ENCODE measurements at places on chromosomes 11 and 22. TPM values are rescaled to one million over a fixed set of nuclear protein-coding genes. Genes with fewer than 3 reads are reported as not detected.

The BBOX1 gene
- total RNA-seq = not detected

The THRSP gene
- total RNA-seq = not detected

The CALCA gene
- total RNA-seq = 0.35 TPM

The AIFM3 gene
- 4.5 TPM for total RNA-seq

The GPR137 gene
- 54.3 TPM for total RNA-seq

The OR52D1 gene
- not detected for total RNA-seq

The SLC7A4 gene
- total RNA-seq = not detected

The OR6A2 gene
- total RNA-seq = not detected

The ISX gene
- total RNA-seq = not detected

The SHISAL1 gene
- total RNA-seq = 4.9 TPM

The ADORA2A gene
- 0.69 TPM for total RNA-seq

The MYRF gene
- 20.8 TPM for total RNA-seq

The SCN2B gene
- not detected for total RNA-seq

The LMO1 gene
- 1.8 TPM for total RNA-seq

The RFPL3 gene
- total RNA-seq = not detected

The VSIG2 gene
- not detected for total RNA-seq

The INSC gene
- not detected for total RNA-seq

The MS4A1 gene
- total RNA-seq = not detected

The CAPN5 gene
- 12.4 TPM for total RNA-seq

The GGTLC2 gene
- total RNA-seq = not detected

The UQCR10 gene
- 110 TPM for total RNA-seq

The MN1 gene
- total RNA-seq = 2.6 TPM

The GDPD4 gene
- not detected for total RNA-seq

The PLA2G6 gene
- 5.1 TPM for total RNA-seq

The CABP7 gene
- 0.25 TPM for total RNA-seq

The NLRX1 gene
- total RNA-seq = 12.5 TPM

The MS4A15 gene
- not detected for total RNA-seq

The KRTAP5-7 gene
- total RNA-seq = not detected

The LSP1 gene
- total RNA-seq = 2.7 TPM

The SLC35F2 gene
- 45.4 TPM for total RNA-seq

The JAML gene
- not detected for total RNA-seq

The CDC42BPG gene
- total RNA-seq = 1.7 TPM

The MS4A6A gene
- not detected for total RNA-seq

The SYT7 gene
- total RNA-seq = 1.2 TPM

The TSKU gene
- total RNA-seq = 98.6 TPM

The SLC2A11 gene
- total RNA-seq = 9.2 TPM

The DBX1 gene
- total RNA-seq = not detected

The MMP13 gene
- 0.15 TPM for total RNA-seq

The ARHGAP42 gene
- total RNA-seq = 5.5 TPM

The SLC22A6 gene
- not detected for total RNA-seq

The APLP2 gene
- 192 TPM for total RNA-seq

The SMIM35 gene
- total RNA-seq = not detected

The GLYATL2 gene
- not detected for total RNA-seq

The C22orf31 gene
- total RNA-seq = not detected

The MRGPRE gene
- 0.17 TPM for total RNA-seq

The RPS6KB2 gene
- 50.6 TPM for total RNA-seq
